ENCODE measurements at places on chromosomes 3 and 15.

- DNase-seq = no peak
These were observed 15.2 kb downstream of the CCK start for GRCh38 chr3:42250761-42251160.

DNA sequence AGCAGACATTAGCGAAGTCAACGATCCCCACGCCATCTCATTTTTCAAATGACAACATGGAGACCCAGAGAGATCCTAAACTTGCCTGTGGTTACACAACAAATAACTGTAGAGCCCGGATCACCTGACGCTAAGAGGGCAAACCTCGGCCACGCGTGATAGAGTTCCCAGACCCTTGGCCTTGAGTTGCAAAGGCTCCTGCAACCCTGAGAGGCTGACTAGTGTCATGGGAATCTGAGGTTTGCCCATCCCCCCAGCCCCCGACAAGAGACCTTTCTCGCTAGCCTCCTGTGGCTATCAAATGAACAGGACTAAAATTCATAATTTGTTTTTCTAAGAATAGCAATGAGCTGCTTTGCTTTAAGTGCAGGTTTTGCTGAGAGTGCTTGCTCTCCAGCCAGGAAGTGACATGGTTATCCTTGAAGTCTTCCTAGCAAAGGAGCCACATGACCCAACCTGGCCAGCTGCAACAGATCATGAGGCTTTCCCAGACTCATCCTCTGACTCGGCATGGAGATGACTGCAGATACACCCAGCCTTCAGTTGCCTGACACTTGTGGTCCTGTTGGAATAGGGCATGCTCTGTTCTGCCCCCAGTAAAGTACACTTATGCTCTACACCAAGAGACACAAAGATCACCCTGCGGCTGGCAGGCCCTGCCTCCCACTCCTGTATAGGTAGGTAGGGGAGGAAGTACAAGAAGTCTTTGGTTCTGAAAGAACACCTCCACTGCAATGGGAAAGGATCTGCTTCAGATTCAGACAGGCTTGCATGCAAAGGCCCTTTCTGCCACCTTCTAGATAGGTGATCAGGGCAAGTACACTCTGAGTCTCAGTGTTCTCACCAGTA is 36.0 kb downstream of the MCF2L2 start:
- no peak for DNase-seq

- DNase-seq = no peak
These were observed 21.7 kb upstream of the ARHGEF3 start for GRCh38 chr3:56823421-56823926.

DNA sequence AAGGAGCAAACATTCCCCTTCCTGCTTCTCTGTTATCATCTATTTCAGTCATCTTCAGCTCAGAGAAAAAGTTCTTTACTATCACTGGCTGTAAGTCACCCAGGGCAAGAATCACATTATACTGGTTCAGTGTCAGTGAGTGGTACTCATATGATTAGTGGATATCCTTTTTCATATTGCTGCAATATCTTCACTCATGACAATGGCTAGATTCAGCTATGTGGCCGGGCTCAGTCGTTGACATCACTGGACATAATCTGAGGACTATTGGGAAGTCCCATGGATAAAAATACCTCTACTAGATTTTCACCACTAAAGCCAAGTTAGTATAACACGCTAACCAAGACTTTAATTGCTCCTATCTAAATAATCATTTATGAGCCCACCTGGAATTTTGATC is 91.3 kb upstream of the UBE2E2 start:
- no peak for DNase-seq

GRCh38 chr15:52348056-52348745 is 52.6 kb upstream of the MYO5C start:
- no peak for DNase-seq
